ENCODE measurements at places on chromosomes 3 and 15.

- DNase-seq = no peak
Observed at GRCh38 chr3:51934991-51935885, 6.5 kb downstream of the RRP9 start.

GRCh38 chr3:170611751-170612150 lies 25.9 kb upstream of the SLC7A14 start:
- no peak for DNase-seq

DNA sequence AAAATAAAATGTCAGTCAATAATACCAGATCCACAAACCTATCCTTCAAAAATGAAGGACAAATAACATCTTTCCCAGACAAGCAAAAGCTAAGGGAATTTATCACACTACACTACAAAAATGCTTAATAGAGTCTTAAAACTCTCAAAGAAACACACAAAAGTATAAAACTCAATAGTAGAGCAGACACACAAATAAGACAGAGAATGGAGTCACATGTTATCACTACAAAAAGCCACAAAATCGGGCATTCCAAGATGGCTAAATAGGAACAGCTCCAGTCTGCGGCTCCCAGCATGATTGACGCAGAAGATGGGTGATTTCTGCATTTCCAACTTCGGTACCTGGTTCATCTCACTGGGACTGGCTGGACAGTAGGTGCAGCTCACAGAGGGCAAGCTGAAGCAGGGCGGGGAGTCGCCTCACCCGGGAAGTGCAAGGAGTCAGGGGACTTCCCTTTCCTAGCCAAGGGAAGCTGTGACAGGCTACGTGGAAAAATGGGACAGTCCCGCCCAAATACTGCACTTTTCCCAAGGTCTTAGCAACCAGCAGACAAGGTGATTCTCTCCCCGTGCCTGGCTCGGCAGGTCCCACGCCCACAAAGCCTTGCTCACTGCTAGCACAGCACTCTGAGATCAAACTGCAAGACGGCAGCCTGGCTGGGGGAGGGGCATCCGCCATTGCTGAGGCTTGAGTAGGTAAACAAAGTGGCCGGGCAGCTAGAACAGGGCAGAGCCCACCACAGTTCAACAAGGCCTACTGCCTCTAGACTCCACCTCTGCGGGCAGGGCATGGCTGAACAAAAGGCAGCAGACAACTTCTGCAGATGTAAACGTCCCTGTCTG lies 46.3 kb downstream of the SENP7 start:
- no peak for DNase-seq

DNA sequence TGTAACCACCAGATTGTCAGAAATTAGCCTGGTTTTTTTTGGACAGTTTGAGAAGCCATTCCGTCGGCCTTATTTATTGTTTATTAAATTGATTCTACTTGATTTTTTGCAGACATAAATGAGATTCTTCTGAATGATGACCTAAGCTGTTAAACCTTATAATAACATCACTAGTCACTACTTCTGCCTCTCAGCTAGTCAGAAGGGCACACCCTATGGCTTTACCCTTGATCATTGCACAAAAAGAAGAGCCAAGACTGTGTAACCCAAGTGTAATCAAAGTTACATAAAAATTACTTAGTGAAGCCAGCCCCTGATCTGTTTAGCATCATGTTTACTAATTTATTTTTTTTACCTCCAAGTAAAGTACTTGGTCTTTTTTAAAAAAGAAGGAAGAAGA lies 64.3 kb downstream of the CHL1 start:
- DNase-seq = no peak

DNA sequence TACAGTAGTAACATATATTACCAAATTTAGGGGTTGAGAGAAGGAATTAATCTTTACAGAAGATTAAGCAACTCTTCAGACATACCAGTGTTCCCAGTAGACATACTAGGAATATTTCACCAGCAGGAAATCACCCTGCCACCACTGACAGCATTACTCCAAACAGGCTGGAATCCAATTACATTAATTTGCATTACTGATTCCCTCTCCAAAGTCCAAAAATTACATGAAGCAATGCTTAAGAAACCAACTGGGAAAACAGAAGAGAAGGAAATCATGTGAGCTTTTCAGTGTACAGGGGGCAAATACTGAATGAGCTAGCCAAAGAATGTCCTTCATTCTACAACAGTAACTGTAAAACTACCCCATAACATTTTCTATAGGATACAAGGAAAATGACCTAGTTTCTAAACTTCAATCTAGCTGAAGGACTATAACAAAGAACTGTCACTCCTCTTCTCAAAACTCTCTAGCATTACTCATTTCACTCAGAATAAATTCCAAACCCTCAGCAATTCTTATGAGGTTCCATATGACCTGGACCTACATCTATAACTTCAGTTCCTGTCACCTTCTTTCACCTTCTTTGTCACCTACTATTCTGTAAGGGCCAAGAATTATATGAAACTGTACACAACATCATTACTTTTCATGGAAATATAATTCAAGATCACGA lies 72.7 kb downstream of the INO80 start:
- no peak for DNase-seq

GRCh38 chr15:29208352-29208751 lies 61.3 kb downstream of the NSMCE3 start:
- DNase-seq = no peak

GRCh38 chr3:65401359-65402305 lies 637.1 kb downstream of the MAGI1 start:
- no peak for DNase-seq

GRCh38 chr15:26125664-26126063 lies 262.5 kb upstream of the ATP10A start:
- no peak for DNase-seq

Measured in NCI-H1436 treated with DMSO at 0.1 percent for 48 hours (cell line).